ENCODE measurements at places on chromosomes 7 and 10.

GRCh38 chr10:23453465-23453864 is 14.6 kb downstream of the OTUD1 start:
- no peak for DNase-seq

GRCh38 chr7:139104091-139104450 is 5.4 kb downstream of the ZC3HAV1 start:
- DNase-seq: no peak

- DNase-seq: no peak
Observed at GRCh38 chr10:102741726-102742237, 2.0 kb upstream of the WBP1L start.

DNA sequence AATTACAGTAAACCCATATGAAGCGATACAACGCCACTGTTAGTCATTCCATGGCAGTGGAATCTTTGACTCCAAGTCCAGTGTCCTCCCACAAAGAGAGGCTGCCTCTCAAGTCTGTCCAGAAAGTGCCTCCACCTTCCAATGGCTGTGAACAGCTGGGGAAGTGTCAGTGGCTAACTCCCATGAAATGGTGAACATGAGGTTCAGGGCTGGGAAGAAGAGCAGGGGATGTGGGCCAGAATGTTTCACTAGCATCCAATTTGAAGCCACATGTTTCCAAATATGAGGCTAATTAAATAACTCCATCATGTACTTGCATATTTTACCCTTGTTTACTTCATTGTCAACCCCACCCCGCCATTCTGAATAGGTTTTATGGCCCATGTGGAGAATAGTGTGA is 53.1 kb upstream of the CHST15 start:
- DNase-seq: no peak

DNA sequence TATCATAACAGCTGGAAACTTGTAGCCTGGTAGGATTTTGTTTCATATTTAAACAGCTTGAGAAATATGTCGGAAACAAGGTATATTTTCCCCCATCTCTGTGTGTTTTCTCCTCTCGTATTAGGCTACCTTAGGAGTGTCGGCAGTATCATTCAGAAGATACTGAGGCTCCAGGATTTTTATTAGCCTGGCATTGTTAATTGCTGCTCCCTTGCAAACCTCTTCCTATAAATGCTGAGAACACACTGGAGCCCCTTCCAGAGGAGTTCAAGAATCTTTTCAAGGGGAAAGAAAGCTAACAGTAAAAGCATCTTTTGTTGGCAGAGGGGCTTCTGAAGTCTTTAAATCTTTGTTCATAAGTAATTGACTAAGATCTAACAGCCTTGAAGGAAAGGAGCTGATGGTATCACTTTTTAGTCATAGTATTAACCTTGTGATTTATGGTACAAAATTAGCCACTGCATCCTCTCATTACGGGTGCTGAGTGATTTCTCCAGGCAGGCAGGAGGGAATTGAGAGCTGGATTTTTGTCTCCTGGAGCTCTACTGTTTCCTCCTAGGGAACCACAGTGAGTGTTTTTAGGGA is 998.7 kb downstream of the LRMDA start:
- no peak for DNase-seq

DNA sequence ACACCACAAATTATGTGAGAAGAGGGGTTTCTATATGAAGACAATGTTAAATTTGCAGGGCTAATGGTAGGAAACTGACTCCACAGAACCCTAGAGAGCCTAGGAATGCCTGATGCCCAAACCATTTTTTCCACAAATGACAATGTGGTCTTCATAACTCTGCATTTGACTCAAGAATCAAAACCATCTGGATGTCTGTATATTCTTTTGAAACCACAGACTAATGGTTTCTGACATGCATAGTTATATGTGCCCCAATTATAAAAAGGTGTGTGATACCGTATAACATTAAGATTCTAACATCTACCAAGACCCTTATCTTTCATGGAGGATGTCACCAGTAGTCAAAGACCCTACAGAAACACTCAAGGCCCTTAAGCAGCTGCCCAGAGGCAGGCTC is 20.3 kb downstream of the SEC61G start:
- DNase-seq: no peak

DNA sequence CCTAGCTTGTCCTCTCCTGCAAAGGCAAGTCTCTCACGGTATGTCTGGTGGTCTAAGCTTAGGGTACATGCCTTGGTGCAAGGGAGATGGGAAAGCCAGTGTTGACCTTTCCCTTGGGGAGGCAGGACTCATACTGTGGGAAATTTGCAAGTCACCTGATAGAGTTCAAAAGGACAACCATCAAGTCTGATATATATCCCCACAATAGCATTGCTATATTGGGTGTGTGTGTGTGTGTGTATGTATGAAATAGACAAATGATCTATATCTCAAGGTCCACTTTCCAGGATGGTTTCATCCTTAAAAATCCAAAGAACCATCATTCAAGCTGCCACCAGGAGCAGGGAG is 12.2 kb upstream of the FFAR4 start:
- DNase-seq: no peak

GRCh38 chr7:90568213-90568612 is 27.9 kb upstream of the CDK14 start:
- DNase-seq: no peak

- no peak for DNase-seq
Observed at GRCh38 chr10:124722798-124723783, 21.1 kb downstream of the FAM53B start.

DNA sequence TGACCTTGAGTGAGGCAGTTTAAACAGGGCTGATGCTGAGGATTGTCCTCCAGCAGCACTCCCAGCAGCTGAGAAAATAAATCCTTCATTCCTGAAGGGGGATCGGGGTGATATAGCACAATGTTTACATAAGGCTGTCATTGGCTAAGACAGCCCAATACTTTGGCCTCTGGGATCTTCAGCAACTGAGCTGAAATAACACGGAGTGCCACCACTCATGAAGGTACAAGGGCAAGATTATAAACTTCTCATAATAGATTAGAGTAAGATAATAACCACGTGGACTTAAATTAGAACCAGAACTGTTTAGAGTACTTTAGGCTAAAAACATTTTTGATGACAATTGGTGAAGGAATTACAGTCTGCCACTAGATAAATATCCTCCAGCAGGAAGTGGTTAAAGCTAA is 70.0 kb upstream of the PAPSS2 start:
- no peak for DNase-seq

GRCh38 chr10:11231285-11231684 is 213.6 kb downstream of the CELF2 start:
- DNase-seq: no peak

- DNase-seq: no peak
Observed at GRCh38 chr10:32338262-32338661, 8.7 kb downstream of the EPC1 start.

DNA sequence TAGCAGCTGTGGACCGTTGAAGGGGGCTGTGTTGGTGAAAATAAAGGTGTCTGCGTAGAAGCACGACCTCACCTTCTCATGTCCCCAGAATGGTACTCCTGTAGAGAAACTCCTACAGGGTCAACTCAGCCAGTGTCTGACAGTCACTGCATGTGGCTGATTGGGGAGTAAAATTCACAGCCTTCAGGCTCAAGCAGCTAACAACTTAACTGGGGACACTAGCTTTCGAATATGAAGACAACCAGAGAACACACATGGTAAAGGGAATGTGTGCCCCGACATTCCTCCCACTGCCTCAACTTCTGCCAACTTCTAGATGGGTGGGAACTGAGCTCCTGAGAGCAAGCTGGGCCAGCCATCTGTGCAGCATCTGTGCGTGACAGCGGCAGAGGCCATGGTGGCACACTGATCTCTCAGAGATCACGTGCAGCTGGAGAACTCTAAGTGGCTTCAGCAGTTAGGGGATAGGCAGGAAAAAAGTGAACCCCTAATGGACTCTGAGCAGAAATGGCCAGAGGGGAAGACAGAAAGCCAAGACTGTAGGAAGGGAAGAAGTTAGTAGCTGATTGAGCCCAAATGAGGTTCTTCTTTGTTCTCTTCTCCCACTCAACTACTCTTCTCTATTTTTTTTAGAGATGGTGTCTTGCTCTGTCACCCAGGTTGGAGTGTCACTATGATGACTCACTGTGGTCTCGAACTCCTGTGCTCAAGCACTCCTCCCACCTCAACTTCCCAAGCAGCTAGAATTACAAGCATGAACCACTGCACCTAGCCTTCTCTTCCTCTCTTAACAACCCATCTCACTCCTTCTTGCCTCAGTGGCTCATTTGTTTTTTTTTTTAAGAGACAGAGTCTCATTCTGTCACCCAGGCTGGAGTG is 280.8 kb downstream of the ZEB1 start:
- DNase-seq: no peak

DNA sequence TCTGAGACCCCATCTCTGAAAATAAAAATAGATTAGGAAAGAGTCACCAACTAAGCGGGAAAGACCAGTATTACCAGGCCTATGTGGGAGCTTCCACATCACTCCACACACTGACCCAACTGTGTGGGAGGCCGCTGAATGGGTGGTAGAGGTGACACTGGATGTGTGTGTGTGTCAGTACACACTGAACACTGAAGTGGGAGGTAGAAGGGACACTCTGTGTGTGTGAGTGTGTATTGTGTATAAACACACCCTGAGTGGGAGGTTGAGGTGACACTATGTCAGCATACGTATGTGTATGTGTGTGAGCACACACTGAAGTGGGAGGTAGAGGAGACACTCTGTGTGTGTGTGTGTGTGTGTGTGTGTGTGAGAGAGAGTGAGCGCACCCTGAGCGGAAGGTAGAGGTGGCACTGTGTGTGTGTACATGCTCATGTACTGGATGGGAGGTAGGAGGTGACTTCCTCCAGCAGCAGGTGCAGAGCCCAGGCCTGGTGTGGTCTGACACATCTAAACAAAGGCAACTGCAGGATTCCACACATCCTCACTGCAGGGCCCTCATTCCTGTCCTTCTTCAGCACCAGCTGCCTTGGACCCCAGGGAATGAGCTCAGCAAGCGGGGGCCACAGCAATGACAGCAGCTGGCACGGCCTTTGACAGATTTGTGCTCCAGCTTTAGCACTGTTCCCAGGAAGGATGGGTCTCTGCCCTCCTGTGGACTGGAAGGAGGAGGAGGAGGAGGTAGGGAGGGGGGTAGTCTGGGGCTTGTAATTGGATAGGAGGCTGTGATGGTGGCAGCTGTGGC is 26.5 kb upstream of the RBM20 start:
- no peak for DNase-seq

DNA sequence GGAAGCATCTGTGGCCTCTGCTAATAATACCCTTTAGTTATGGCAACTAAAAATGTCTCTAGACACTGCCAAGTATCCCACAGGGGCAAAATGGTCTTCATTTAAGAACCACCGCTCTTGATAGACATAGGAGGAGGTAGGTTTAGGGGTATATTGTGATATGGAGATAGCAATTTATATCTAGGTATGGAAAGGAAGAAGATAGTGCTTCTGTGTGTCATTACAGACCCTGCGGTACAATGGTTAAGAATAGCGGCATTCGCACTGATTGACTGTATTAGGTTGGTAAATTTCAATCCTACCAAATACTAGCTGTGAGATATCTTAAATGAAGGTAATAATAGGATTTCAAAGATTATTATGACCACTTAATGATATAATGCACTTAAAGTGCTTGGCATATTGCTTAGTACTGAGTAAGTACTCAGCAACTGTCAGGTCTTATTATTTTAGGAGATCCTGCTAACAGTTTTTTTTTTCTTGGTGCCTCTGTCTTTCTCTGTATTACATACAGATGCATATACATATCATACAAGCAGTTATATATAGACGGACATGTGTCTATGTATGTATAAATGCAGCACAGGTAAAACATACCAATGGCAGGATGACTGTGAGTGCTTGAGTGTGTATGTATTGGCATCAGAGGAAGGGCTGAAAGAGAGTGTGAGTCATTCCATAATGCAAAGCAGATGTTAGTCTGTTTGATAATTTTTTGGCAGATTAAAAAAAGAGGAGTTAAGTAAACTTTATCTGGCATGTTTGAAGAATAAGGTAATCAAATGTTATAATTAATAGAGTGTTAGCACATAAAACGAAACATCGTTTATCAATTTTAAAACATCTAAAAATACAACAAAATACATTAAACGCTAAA is 50.0 kb upstream of the ITGB8 start:
- DNase-seq: no peak

DNA sequence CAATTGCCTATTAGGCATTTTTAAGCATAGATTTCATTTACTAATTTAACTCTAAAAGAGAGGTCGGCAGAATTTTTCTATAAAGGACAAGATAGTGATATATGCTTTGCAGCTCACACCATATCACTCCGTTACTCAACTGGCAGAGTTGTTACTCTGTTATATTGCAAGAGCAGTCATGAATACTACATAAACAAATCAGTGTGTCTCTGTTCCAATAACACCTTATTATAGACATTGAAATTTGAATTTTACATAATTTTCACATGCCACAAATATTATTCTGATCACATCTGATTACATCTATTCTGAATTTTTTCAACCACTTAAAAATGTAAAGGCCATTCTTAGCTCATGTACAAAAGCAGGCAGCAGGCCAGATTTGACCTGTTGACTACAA is 853.9 kb upstream of the LRRTM3 start:
- no peak for DNase-seq

GRCh38 chr7:65342723-65343629 is 30.7 kb upstream of the ZNF92 start:
- DNase-seq: no peak

GRCh38 chr10:132403511-132404168 is 6.6 kb downstream of the PWWP2B start:
- no peak for DNase-seq

DNA sequence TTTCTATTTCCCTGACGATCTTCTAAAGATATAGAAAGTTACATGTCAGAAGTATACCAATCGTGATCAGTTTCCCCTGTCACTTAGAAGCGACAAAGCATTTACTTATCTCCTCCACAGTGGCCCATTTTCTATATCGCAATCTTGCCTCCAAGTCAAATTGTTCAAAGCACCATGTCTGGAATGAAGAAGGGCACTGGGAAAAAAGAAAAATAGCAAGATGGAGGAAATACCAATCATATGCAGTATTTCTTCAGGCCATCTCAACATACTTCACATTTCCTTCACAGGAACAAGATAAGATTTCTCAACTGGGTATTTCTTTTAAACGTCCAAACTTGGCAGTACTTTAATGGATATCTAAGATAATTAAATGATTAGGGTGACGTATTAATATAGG is 63.3 kb upstream of the IL6 start:
- no peak for DNase-seq

DNA sequence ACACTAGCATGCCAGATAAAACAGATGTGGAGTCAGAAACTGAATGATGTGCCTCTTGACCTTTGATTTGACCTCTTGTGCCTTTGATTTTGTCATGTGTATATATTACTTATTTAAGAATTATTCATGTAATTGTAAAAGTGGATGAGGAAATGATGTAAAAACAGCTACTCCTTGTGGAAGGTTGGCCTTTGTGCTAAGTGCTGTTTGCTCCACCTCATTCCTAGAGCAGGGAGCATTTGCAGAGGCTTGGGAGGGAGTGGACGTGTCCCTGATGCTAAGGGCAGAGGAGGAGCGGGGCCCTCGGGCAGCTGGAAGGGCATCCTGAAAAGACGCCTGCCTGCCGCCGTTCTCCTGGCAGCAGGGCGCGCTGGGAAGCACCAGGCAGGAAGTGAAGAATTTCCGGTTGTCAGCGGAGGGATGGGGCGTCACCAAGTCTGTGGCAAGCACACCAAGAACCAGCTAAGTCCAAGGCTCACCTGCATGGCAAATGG is 197.6 kb upstream of the ZNF32 start:
- DNase-seq: peak; percentile 65

- peak; percentile 36 for DNase-seq
Observed at GRCh38 chr10:84845628-84846261, 517.4 kb downstream of the CCSER2 start.

All from urothelium cell line (cell line).